H4 (cell line): ENCODE measurements at places on chromosomes 7 and 10.

GRCh38 chr10:11639849-11640764 lies 28.7 kb upstream of the USP6NL start:
- DNase-seq, result no peak

GRCh38 chr10:104268713-104269645 lies at the start of gene GSTO2:
Gene GSTO2 (plus strand): TSS chr10:104269184. CDS start chr10:104274916, 5,732 bp downstream.
- peak; percentile 98 for DNase-seq

DNA sequence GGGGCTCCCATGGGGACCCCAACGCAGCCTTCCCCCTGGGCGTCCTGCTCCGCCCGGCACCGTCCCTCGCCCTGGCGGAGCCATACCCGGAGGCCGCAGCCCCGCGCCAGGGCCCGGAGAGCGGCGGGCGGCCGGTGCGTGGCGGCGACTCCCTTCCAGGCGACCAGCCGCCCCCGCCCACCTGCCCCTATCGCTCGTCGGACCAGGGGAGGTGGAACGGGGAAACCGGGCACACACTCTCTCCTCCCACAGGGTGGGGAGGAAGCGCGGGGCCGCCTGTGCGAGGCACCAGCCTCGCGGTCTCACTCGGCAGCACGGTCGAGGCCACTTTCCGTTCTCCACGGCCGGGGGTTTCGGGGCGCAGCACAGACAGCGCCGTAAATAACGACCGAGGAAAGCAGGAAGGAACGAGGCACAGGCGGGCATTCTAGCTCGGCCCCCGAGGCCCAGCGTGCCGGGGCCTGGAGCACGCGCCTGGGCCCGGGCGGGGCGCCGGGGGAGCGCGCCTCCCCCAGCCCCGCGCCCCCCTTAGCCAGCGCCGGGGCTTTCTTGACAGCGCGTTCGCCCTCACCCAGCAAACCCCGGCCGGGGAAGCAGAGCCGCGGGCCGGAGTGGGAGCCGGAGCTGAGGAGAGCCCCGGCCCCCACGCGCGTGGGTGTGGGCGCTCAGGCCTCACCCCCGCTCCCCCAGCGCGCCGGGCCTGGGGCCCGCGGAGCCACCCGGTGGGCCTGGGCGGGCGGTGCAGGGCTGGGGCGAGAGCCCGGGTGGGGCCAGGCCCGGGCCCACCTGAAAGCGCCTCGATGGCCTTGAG lies 936 bp downstream of the IGF2BP3 start:
- no peak for DNase-seq

DNA sequence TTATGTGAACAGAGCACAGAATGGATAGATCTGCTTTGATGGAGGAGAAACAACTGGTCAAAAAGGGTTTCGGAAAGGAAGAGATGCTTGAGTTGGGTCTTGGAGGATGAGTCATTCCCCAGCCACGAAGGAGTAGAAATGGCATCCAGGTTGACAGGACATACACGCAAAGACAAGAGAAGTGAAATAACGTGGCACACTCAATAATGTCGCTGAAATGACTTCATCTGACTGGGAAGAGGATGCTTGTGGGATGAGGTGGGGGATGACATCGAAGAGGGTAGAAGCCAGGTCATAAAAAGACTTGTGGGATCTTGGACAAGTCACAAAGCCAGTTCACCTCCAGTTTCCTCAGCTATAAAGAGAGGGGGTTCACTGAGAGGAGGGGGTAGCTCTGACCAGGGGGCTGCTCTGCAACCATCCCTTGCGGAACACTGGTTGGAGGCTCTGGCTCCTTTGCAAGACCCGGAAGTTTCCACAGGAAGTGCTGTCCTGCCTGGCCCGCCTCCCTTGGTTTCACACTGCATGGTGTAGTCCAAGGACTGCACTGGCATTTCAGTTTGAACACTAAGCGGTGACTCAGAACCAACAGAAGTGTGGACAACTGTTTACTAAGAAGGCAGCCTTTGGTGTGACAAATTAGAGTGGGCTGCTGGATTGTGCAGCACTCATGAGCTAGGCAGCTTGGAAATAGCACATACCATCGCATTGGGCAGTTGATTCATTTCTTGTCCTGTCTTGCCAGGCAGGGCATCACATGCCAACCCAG lies 189.9 kb upstream of the ADO start:
- peak; percentile 46 for DNase-seq

DNA sequence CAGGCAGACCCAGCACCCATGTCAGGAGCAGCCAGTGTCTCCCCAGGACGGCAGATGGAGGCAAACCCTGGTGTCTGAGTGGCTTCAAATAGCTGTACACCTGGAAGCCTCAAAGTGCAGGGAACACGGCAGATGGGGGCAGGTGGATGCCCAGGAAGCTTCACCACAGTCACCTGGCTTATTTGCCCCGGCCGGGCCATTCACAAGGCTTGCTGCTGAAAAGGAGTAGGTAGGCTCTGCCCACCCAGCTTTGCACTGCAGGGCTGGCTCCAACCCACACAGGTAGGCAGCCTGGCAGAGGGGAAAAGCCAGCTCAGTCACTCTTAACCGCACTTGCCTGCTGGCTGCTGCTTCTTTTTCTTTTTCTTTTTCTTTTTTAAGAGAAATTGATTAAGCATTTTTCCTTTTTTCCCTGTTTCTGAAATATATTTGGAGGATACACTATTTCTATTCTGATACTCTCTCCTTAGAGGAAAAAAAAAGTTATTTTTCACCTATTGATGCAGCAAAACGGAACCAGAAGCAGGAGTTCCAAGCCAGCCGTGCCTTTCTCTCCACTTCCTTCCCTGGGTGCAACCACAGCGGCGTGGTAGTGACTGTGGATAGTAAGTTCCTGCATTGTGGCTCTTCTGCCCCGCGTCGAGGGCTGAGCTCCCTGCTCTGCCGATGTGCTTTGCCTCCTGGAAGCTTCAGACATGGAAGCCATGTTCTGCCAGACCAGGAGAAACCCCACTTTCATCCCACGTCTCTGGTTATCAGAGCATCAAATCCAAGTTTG lies 118.3 kb downstream of the KLF6 start:
- no peak for DNase-seq
